Stomach (tissue), 19 donors: ENCODE measurements at places on chromosomes 11 and 22. TPM values are rescaled to one million over a fixed set of nuclear protein-coding genes. Genes with fewer than 3 reads are reported as not detected.

The MFNG gene
- polyA plus RNA-seq = 6.7 TPM

The MMP10 gene
- polyA plus RNA-seq = 0.10 TPM

DNA sequence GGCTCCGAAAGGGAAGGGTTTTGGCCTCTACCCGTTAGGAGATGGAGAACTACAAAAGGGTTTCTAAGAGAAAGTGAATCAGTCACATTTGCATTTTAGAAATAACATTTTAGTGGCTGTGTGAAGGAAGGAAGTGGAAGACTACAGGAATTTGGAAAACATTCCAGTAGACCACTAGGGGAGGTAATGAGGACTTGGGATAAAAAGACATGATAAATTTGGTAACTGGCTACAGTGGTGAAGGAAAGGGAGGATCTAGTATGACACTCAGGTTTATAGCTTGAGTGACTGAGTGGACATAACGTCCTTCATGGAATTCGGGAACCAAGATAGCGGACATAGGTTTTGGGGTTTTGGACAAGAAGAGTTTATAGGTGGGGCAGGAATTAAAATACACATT is 7.0 kb upstream of the RRM1 start:
- peaks cover 17% of the 10 kb centered on the region for H3K4me1 ChIP-seq
- DNase-seq = no peak

DNA sequence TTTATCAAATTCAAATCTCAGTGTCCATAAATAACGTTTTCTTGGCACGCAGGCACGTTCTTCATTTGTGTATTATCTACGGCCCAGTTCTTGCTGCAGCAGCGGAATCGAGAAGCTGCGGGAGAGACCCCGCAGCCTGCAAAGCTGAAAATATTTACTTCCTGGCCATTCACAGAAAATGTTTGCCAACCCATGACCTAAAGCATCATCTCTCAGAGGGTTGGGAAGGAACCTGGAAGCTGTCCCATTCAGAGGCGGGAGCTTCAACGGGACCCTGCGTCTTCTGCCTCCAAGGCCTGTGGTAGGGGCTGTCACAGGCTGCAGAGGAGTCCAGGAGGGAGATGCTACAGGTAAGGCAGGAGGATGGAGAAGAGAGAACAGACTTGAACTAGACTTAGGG is 319.2 kb downstream of the MN1 start:
- no peaks in the 10 kb centered on the region for H3K4me1 ChIP-seq
- no peaks in the 10 kb centered on the region for H3K36me3 ChIP-seq
- H3K27ac ChIP-seq = no peak overlapping the region
- no peak overlapping the region for H3K4me3 ChIP-seq
- no peaks in the 10 kb centered on the region for H3K27me3 ChIP-seq

DNA sequence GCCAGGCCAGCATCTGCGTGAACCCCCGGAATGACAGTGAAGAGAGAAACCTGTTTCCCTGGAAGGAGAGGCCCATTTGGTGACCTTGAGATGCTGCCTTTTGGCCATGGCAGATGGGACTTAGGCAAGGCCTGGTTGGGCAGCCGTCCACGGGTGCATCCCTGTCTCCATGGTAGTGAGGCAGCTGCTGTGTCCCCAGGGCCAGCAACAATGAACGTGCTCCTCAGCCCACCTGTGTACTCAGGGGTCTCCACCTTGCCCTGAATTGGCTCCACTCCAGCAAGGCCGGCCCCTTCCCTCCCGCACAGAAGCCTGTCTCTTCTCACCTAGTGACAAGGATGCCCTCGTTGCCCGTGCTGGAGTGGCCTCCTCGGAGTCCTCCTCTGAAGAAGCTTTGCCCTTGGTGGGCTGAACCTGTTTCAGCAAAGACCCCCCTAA is 441.1 kb downstream of the TBC1D22A start:
- H3K27me3 ChIP-seq = no peaks in the 10 kb centered on the region
- H3K36me3 ChIP-seq = no peaks in the 10 kb centered on the region
- no peaks in the 10 kb centered on the region for H3K4me1 ChIP-seq
- no peak overlapping the region for H3K4me3 ChIP-seq
- no peak overlapping the region for H3K27ac ChIP-seq
- DNase-seq = peak; percentile 22

DNA sequence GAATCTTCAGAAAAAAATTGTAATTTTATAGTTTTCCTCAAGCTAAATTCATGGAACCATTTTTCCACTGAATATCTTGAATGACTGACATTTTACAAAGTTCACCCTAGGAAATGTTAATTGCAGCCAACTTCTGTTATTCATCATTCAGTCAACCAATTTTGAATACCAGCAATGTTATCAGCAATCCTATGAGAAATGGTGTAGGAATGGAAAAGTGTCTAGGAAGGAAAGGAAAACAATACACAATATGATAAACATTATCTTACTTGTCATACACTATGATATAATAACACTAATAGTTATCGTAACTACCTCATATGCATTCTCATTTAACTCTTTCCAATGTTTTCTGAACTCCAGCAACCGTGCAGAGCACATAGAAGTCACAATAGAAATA is 790.5 kb upstream of the LRRC4C start:
- H3K27me3 ChIP-seq = no peaks in the 10 kb centered on the region
- DNase-seq = no peak
- no peaks in the 10 kb centered on the region for H3K36me3 ChIP-seq
- H3K4me1 ChIP-seq = no peaks in the 10 kb centered on the region

The DEUP1 gene
- not detected for polyA plus RNA-seq

GRCh38 chr11:86803136-86804045 is 3.0 kb downstream of the PRSS23 start:
- H3K36me3 ChIP-seq = no peaks in the 10 kb centered on the region
- H3K4me1 ChIP-seq = peaks cover 61% of the 10 kb centered on the region
- no peaks in the 10 kb centered on the region for H3K27me3 ChIP-seq
- H3K4me3 ChIP-seq = no peak overlapping the region
- DNase-seq = no peak

The ELFN2 gene
- 0.03 TPM for polyA plus RNA-seq

DNA sequence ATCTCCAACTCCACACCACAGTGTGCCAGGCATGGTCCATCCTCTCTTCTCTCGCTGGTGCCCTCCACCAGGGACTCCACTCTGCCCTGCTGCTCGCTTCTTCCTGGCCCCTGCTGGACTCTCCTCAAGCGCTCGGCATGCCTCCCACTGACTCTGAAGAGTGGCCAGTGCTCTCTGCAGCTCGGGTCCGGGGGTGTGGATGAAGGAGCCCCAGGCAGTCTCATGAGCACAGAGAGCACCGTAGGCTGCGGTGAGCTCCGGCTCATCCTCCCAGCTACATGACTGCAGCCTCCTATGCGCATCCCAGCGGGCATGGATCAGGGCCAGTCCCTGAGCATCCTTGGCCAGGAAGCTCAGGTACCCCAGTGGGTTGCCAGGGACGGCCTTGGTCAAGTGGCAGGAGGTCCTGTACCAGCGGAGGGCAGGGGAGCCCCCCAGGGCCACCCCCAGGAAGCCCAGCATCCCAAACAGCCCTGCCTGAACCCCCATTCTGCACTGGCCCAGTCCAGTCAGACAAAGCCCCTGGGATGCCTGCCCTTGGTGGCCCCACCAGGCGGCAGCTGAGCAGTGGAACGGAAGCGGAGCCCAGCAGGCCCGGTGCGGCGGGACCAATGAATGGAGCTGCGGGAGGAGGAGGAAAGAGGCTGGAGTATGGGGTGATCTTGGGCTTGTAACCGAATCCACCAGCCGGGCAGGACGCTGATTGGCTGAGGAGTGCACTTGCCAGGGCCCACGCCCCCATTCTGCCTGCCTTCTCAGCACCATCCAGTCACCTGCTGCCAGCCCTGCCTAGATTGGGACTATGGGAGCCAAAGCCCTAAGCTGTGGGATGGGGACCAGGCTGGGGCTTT is at the start of gene PLA2G3:
TSS of gene PLA2G3 (minus strand) at position 643 of the 851 bp plus-strand sequence. CDS start at position 489, 154 bp downstream.
- no peak within 1 kb of the TSS for H3K4me3 ChIP-seq
- no peak within 1 kb of the TSS for H3K27ac ChIP-seq
- DNase-seq = peak; percentile 68
- no peaks in the 10 kb centered on the region for H3K27me3 ChIP-seq
- peaks cover 15% of the 10 kb centered on the region for H3K4me1 ChIP-seq
- H3K36me3 ChIP-seq = no peaks in the 10 kb centered on the region

The SLC25A22 gene
- polyA plus RNA-seq = 10.1 TPM

The GGTLC3 gene
- 3.2 TPM for polyA plus RNA-seq

The P4HA3 gene
- polyA plus RNA-seq = not detected

DNA sequence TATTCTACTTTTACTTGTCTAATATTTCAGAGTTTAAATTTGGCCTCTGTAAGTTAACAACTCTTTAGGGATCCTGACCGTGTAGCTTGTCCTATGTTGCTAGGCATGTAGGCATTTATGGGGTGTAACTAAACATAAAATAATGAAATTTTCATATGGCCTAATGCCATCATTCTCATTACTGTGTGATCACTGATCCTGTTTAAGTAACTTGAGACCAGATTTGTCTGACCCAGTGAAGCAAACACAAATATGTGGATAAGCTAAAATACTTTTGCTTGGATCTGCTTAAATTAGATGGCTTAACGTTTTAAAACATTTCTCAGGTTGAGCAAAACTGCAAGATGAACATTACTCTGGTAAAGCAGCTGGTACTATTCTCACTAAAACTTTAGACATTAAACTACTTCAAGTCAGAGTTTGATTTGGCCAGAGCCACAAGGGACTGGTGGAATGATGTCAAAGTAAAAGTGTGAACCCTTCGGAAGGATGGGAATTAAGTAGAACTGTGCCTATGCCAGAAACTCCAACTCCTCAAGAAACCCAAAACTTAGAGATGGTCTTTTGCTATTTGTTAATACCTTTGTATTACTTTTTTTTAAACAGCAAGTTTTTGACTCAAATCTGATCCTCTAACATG is 12.5 kb downstream of the QSER1 start:
- no peak overlapping the region for H3K4me3 ChIP-seq
- no peaks in the 10 kb centered on the region for H3K27me3 ChIP-seq
- peaks cover 25% of the 10 kb centered on the region for H3K4me1 ChIP-seq

DNA sequence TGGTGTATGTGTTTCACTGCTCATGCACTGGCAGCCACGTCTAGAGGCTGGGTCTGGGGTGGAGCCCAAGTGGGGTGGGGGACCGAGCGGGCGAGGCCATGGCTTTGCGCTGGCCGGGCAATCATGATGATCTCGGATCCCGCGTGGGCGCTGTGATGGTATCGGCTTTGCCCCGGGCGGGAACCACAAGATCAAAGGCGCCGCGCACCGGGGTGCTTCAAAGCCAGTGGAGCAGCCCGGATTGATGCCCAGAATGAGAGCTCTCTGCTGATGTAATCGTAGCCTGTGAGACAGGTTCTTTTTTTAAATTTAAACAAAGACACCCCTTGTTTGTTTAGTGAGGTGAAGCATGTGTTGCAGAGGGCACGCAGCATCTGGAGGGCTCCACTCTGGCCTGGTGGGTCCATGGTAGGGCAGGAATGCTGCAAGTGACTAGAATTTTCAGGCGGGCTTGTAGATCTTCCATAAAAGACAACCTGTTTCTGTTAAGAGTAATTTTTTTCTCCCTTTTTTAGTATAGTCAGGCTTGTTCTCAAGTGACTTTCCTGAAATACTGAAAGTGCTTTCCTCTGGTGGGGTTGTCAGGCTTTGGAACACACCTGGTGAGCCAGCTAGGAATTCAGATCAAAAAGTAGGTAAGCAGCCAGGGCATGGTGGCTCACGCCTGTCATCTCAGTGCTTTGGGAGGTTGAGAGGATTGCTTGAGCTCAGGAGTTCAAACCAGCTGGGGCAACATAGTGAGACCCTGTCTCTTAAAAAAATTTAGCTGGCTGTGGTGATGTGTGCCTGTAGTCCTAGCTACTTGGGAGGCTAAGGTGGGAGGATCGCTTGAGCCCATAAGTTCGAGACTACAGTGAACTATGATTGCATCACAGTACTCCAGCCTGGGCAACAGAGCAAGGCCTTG is 40.7 kb downstream of the ZNRF3 start:
- H3K27me3 ChIP-seq = no peaks in the 10 kb centered on the region
- no peaks in the 10 kb centered on the region for H3K36me3 ChIP-seq
- H3K4me3 ChIP-seq = no peak overlapping the region
- DNase-seq = peak; percentile 86
- H3K4me1 ChIP-seq = peaks cover 84% of the 10 kb centered on the region

The TEX12 gene
- polyA plus RNA-seq = not detected

DNA sequence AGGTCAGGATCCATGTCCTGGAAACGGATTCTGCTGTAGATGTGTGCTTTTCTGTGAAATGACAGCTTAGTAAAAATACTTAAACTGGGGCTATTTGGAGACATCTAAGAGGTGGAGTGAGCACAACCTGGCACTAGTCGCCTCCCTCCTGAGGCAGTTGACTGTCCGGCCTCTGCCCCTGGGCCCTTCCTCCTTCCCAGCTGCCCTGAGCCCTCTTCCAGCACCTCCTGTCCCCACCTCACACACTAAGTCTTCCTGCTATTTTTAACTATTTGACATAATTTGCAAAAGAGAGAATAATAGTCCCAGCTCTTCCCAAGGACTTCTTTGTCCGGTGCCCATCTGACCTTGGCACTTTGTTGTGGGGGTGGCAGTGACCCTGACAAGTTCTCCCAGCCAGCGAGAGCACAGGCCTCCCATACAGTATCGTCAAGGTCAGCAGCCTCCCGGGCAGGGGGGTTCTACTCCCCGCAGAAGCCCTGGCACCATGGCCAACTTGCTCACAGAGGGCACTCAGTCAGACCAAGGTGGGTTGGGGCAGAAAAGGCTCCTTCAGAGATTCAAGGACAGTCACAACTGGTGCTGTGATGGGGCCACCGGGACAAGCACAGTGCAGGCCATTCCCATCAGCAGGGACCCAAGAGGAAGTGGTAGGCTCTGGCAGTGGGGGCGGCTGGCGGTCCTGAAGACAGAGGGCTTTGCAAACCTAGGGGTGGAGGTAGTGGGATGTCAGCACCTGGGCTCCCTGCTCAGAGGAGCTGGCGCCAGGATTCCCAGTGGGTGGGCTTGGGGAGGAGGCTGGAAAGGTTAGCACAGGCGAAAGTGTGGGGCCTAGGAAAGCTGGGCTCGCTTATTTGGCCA is 5.5 kb upstream of the NEAT1 start:
- peak overlapping the region; percentile 30 for H3K4me3 ChIP-seq
- H3K4me1 ChIP-seq = peaks cover 59% of the 10 kb centered on the region
- H3K36me3 ChIP-seq = peaks cover 20% of the 10 kb centered on the region
- peak; percentile 44 for DNase-seq

DNA sequence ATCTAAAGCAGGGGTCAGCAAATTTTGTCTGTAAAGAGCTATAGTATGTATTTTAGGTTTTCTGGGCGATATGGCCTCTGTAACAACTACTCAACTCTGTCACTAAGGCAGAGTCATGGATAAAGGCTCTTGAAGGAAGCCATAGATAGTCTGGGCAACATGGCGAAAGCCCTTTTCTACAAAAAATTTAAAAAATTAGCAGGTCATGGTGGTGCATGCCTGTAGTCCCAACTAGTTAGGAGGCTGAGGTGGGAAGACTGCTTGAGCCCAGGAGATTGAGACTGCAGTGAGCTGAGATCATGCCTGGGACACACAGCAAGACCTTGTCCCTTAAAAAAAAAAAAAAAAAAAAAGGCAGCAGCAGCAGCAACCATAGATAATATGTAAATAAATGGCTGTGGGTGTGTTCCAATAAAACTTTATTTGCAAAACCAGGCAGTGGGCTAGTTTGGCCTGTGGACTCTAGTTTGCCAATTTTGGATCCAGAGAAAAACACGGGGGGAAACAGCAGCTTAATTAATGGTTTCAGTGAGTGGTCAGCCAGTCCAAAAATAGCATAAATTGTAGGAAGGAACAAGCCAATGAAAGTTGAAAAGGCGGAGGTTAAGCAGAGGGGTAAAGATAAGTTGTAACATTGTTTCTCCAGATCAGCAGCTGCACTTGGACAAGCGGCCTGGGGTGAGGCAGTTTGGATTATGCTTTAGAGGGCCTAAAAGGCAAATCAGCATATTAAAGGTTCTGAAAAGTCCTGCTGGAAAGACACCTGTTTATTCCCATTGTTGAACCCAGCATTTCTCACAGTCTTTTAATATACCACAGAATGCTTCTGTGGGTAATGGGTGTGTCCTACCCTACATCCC is 62.6 kb downstream of the KIAA1671 start:
- no peaks in the 10 kb centered on the region for H3K36me3 ChIP-seq
- peak overlapping the region; percentile 26 for H3K27ac ChIP-seq
- no peaks in the 10 kb centered on the region for H3K4me1 ChIP-seq
- no peak overlapping the region for H3K4me3 ChIP-seq

The CLDN5 gene
- polyA plus RNA-seq = 13.1 TPM
